ENCODE measurements at places on chromosomes 2 and 18.

DNA sequence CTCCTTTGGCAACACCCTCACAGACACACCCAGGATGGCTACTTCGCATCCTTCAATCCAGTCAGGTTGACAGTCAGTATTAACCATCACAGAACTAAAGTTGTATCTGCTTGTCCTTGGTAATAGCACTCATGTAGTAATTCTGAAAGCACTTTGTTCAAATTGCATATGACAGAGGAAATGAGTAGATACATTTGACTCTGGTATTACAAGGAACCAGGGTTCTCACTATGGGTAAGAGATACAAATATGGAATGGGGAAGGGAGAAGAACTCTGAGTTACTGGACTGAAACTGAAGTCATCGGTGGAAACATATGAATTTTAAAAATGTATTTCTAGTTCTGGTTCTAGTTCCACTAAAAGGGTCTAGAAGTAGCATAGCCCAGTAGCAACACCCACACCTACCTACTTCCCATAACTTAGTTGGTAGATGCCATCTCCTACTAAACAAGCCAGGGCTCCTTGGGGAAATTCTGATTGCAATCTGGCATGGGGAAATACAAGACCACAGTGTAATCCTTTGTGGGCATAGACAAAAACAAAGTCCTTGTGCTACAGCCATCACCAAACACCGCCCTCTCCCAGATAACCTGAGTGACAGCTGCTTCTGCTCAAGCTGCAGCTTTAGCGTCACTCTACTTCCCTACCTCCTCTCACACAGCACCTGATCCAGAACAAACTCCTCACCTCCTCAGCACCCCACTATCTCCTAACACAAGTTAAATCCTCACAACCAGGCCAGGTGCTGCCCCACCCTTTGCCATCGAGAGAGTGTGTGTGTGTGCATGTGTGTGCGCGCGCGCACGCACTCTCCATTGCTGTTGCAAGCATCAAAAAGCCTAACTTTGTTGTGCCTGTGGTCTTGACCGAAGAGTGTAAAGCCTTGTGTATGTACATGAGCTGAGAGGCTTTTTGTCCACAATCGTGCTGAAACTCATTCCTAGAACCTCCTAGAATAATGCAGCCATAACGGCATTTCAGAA is 31.4 kb upstream of the CD226 start:
- DNase-seq, result no peak

- DNase-seq, result peak; percentile 34
Observed at GRCh38 chr2:236343400-236344161, 79.4 kb upstream of the ASB18 start.

DNA sequence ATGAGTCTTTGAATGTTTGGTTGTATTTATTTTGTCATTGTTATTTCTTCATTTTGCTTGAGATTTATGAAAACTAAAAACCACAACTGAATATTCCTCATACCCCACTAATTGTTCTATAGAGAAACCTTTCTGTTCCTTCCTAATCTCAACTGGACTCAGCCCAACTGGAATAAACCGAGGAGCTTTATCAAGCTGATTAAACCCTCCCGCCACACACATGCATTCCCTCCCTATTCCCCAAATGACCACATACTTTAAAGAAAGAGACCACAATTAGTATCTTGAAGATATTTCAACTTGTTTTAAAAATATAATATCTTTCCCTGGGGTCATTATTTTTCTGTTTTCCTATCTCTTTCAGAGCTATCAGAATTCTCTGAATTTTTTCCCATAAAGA is 107.5 kb downstream of the OSR1 start:
- no peak for DNase-seq

DNA sequence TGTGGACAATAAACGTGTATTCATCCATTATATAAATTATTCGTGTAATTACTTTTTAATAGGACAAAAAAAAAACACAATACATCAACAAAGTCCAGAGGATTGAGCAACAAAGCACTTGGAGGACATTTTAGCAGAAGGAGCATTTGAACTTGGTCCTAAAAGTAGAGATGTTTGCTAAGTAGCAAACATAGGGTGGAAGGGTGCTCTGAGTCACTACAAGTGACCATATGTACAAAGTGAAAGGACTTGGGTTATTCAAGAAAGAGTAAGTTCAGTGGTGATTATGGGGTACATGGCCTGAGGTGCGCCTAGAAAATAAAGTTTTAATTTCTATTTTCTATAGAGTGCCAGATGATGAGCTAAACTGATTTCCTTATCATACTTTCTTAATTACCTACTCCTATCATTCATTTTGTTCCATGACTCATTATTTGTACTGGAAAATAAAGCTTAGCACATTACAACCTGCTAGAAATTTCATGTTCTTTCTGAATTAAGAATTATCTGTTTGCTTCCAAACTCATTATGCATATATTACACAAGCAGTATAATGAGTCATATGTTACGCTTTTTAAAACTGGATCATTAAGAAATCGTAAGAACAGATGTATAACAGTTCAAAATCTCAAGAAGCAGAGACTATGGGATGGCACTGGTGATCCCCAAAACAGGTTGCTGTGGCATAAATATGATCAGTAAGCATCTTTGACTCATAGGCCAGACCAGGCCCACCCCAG is 13.1 kb upstream of the PPP1R1C start:
- no peak for DNase-seq

DNA sequence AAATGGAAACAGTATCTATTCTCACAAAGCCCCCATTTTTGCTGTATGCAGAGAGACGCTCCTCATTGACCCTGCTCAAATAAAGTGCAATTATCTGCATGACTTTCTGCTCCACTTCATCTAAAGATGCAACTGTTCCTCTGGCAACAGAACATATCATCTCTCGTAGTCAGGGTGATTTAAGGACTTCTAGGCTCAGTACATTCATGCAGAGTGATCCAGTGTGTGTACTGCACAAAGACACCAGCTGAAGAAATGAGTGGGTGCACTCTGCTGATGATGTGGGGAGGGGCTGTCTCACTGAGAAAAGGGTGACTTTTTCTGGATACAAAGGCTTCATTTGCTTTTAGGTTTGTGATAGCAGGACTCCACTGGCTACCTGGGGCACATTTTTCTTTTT is 355.2 kb downstream of the GALNT13 start:
- no peak for DNase-seq

- DNase-seq, result no peak
Observed at GRCh38 chr2:126827371-126827770, 71.3 kb upstream of the TEX51 start.

DNA sequence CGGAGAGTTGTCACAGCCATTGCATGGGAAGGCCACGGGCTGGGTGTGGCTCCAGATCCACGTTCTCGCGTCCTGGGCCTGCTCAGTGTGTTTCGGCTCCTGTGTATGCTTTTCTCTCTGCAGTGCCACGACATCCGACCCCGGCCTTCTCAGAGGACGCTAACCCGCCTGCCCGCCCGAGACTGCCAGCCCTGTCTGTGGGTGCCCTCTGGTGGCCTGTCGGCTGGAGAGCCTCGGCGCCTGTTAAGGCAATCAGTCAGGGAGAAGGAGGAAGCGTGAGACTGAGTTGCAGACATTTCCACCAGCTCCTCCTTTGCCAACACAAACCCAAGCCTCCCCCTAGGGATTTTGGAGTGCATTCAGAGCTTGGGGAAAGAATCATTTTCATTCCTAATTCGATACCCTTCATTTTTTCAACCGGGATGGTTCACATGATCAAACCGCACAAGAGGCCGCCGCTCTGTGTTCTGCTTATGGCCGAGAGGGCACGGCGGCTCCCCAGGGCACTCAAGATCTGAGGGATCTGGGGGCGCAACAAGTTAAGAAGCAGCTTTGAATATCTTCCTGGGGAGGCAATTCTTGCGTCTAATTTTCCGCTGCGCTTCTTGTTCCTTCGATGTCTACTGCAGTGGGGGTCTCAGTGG is 37.5 kb upstream of the ZBTB7C start:
- DNase-seq, result peak; percentile 69

DNA sequence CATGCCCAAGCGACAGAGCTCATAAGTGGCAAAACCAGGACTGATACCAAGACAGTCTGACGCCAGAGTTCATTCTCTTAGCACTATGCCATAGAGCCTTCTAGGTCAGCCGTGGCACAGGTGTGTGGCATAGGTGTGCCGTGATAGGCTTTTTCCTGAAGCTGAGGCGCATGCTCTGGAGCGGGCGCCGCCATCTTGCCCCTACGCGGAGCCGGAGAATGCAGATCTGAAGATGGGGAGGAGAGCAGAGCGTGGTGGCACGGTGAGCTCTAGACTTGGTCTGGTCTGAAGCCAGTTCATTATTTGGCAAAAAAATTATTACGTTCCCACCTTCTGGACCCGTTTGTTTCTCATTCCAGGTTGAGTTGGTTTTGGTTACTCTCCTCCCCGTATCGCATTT is 16.6 kb downstream of the MCFD2 start:
- no peak for DNase-seq

GRCh38 chr18:63205791-63206252 is 113.7 kb downstream of the BCL2 start:
- no peak for DNase-seq

GRCh38 chr2:10036095-10036884 is 7.1 kb upstream of the KLF11 start:
- DNase-seq, result peak; percentile 64

GRCh38 chr2:26528836-26529235 is 50.9 kb upstream of the OTOF start:
- no peak for DNase-seq

- DNase-seq, result no peak
Observed at GRCh38 chr2:3184167-3184566, 193.5 kb downstream of the EIPR1 start.

GRCh38 chr2:165474619-165475276 is 5.2 kb downstream of the CSRNP3 start:
- DNase-seq, result peak; percentile 70

DNA sequence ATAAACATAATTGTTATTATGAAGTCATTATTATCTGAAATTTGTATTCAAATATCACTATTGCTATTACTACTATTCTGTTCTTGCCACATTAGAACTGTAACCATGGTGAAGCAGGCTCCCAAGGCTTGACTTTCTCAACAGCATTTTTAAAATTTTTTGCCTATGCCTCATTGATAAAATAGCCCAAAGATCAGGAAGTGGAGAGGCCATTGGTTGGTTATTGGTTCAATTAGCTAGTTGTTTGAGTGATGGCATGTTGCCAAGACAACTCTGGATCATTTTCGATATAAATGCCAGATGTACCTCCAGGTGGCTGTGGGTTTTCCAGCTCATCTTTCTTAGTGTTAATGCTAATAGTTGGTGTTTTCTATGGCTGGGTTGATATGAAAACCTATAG is 513.5 kb downstream of the TRIB2 start:
- peak; percentile 85 for DNase-seq

GRCh38 chr2:9282128-9283112 is 75.8 kb downstream of the ASAP2 start:
- DNase-seq, result no peak

- no peak for DNase-seq
Observed at GRCh38 chr2:168738062-168738461, 64.4 kb upstream of the NOSTRIN start.

- DNase-seq, result no peak
Observed at GRCh38 chr2:217652761-217653639, 349.8 kb downstream of the TNS1 start.

GRCh38 chr2:190858817-190859216 is 21.8 kb upstream of the GLS start:
- DNase-seq, result no peak

GRCh38 chr2:119516121-119516520 is 8.2 kb downstream of the SCTR start:
- DNase-seq, result no peak

DNA sequence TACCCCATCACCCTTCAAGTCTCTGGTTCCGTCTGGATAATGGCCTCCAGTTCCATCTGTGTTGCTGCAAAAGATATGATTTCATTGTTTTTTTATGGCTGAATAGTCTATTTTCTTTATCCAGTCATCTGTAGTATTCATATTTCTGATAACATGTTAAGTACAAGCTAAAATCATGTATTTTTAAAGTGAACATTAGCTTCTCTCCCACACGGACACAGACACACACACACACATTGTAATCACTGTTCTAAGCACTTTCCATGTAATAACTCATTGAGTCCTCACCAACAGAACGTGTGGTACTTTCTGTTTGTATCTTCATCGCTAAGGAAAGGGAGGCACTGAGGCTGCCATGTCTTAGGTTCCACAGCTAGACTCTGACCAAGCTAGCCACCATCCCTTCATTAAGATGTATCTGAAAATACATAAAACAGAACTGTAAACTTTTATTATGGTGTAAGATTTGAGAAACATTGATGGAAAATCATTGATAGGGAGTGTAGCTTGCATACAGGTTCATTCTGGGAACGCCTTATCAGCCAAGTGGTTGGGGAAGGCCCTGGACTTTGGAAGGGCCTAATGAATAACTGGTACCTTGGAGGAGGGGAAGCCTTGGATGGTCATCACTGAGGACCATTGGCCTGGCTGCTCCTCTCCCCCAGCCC is 8.1 kb downstream of the NCK2 start:
- DNase-seq, result no peak

- no peak for DNase-seq
Observed at GRCh38 chr2:70085711-70086277, 1.5 kb upstream of the PCBP1 start.

GRCh38 chr2:150480241-150480640 is 7.2 kb downstream of the RND3 start:
- no peak for DNase-seq

GRCh38 chr2:118658596-118659198 is 188.8 kb downstream of the EN1 start:
- DNase-seq, result no peak

- DNase-seq, result no peak
Observed at GRCh38 chr18:2150566-2150965, 420.7 kb downstream of the METTL4 start.

- no peak for DNase-seq
Observed at GRCh38 chr18:72859088-72859487, 8.7 kb downstream of the NETO1 start.

DNA sequence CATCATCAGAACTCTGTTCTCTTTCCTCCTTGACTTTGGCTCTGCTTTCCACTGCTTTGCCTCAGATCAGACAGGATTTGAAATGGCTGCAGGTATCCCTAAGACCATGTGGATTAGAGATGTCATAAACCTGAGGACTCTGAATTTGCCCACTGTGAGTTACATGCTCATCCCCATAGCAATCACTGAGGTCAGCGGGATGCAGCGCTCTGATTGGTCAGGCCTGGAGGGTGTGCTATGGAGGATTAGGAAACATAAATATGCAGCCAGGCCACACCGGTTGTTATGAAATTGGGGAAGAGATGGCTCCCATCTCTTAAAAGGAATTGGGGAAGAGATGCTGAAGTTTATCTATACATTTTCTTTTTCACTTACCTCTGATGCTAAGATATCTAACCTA is 73.7 kb upstream of the DNAJC10 start:
- peak; percentile 28 for DNase-seq

- no peak for DNase-seq
Observed at GRCh38 chr2:165402162-165402561, 67.3 kb upstream of the CSRNP3 start.

Measured in NCI-H524 (cell line).